ENCODE measurements at places on chromosomes 2 and 18. TPM values are rescaled to one million over a fixed set of nuclear protein-coding genes. Genes with fewer than 3 reads are reported as not detected.

DNA sequence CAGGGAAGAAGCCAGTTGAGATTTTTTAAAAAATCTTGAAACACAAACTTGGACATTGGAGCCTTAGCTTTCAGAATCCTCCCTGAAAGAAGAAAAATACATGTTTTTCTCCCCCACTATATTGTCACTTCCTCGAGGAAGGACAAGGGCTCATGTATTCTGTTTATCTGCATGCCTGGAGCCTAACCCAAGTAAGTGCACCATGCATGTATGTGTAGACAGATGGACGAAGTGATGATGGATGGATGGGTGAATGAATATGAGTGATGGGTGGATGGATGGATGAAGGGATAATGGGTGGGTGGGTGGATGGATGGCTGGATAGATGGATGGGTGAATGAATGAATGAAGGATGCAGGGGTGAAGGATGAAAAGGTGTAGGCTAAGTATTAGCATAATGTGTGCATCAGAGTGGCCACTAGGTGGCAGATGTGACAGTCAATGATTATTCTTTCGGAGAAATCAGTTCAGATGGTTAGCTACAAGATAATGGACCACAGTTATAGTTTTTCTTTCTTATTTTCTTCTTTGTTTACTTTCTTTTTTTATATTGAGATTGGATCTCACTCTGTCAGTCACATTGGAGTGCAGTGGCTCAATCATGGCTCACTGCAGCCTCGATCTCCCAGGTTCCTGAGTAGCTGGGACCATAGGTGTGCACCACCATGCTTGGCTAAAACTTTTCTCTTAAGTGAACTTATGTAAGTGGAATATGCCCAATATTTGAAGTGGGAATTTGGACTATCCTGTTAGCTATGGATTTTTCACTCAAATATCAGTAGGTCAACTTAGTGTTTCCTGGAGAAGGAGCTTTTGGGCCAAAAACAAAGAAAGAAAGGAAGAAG, 18.5 kb upstream of the CCDC93 start:
- no peak for DNase-seq

GRCh38 chr2:69582582-69583176, 60.9 kb downstream of the AAK1 start:
- DNase-seq = no peak

- DNase-seq = no peak
Measured at GRCh38 chr2:36565712-36566111, 32.3 kb downstream of the FEZ2 start.

- DNase-seq = no peak
Measured at GRCh38 chr2:239103125-239104098, 255.5 kb downstream of the TWIST2 start.

- DNase-seq = no peak
Measured at GRCh38 chr2:218002845-218003180, at the start of gene TNS1. Gene TNS1 (minus strand): TSS chr2:218002995. CDS start chr2:218002872, 123 bp downstream.

- DNase-seq = no peak
Measured at GRCh38 chr18:55422456-55423180, 165.4 kb downstream of the TCF4 start.

DNA sequence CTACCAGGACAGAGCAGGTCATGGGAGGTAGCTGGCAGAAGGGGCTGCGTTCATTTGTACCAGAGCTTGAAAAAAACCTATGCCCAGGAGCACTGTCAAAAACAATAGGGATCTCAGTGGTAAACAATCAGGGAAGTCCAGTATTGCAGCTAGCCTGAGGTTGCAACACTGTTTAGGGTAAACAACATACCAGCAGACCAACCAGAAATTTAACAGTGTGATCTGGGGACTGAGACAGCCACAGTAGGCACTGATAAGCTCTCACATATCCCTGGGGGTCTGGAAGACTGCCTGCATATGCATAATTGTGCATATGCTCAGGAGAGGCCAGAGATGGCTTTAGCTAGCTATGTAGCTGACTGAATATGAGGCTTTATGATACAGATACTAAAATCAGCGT, 12.0 kb upstream of the ZCCHC2 start:
- DNase-seq = no peak

GRCh38 chr2:206611191-206611590, 31.1 kb upstream of the FAM237A start:
- DNase-seq = no peak

The SCTR gene
- total RNA-seq = 21.0 TPM

The ECEL1 gene
- not detected for total RNA-seq

The UGP2 gene
- 145 TPM for total RNA-seq

Measured in upper lobe of right lung (tissue), 1 donor.